ENCODE measurements at places on chromosomes 1 and 21.

DNA sequence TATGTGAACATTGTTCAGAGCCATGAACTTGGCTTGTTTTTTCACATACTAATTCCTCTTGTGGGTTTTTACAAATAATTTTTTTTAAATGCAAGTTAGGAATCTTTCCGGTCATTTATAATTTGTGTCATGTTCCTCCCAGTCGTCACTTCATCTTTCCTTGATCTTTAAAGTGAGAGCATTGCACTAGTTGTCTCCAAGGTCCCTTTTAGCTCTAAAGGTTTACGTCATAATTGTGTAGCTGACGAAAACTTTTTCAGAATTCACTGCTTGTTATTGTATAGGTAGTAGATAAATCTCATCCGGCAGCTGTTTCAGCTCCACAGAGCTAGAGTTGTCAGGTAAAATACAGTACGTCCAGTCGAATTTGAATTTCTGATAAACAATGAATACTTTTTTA, 33.6 kb downstream of the SOAT1 start:
- DNase-seq: no peak

GRCh38 chr1:180173451-180173850, 18.8 kb downstream of the QSOX1 start:
- no peak for DNase-seq

DNA sequence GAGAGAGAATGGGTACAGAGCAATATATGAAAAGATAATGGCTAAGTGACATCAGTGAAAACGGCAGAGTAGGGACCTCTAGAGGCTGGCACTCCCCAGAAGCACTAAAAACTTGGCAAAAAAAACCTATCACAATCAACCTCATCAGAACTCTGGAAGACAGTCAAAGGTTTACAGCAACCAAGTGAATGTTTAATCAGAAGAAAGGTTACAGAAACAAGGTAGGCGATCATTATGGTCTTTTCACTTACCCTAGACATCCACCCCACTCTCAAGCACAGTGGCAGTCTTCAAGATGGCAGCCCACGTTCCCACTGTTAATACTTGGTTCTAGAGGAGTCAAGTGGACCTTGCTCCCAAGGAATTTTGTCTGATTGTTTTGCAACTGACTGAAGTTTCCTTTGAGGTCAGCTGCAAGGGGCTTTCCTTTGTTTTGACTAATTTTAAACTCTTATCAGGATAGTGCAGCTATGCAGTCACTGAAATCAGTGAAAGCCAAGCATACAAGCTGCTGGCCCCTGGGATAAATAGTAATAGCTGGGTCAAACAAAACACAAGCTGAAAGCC, 7.2 kb downstream of the KIFAP3 start:
- DNase-seq: no peak

GRCh38 chr21:43297391-43297981, 128.7 kb downstream of the CRYAA start:
- DNase-seq: no peak

GRCh38 chr1:207407655-207408260, 46.4 kb upstream of the CR2 start:
- DNase-seq: no peak

DNA sequence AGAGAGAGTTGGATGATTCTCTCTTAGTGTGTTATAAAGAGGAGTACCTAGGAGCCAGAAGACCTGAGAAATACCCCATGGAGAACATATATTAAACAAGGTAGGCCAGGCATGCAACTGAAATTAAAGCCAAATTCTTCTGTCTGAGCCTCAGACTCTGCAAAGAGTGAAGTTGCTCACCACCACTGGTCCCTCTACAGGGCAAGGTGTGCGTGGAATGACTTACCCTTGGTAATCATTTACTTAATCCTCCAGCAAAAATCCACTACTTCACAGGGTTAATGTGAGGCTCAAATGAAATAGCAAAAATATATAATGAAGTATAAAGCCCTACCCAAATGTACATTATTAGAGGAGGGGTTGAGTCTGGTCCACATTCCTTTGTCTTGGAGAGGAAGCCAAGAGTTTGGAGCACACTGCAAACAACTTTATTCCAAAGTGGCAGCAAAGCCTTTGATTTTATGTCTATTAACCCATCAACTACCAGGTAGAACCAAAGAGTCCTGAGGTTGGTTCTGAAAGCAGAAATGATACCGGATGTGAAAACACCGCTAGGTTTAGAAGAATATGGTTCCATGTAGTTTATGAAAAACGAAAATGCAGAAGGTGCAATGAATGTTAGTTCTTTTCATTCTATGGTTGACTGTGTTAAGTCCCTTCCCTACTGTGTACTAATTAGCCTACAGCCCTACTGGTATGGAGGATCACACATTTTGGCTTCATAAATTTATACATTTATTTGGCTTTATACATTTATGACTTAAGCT, 8.5 kb downstream of the SSR2 start:
- DNase-seq: no peak

- DNase-seq: no peak
These were observed 1.3 kb upstream of the UBE4B start for GRCh38 chr1:10031461-10031860.

DNA sequence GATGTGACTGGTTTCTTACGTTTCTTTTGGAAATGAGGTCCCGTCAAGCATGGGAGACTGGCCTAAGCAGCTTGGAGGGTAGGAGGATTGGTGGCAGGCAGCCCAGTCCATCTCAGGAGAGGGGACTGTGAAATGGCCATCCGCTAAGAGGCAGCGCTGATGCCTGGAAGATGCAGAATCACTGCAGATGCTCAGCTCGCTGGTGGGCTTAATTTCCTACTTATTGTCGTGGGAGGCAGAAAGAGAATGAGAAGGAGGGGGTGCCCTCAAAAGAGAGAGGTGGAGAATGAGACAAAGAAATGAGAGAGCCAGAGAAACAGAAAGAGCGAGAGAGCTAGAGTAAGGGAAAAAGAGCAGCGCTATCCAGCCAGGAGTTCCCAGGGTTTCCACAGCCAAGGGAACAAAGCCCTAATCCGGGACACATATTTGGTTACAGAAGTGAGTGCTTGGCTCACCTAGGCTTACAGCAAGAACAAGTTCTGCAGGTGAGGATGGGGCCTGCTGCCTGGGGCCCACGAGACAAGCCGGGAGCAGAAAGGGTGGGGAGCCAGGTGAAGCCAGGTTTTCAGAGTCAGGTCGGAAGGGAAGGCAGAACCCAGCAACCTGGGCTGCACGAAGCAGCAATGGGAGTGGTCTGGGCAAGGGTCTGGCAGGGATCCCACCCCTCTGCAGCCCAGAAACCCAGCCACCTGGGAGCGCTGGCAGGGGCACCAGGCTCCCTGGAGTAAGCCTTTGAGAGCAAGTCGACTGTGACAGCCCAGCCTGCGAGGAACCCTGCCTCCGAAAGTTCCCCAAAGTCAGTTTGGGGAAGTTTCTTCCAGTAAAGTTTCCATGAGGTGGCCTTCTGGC, 5.8 kb downstream of the ECE1 start:
- no peak for DNase-seq

GRCh38 chr1:33030575-33030974, 6.1 kb downstream of the AK2 start:
- no peak for DNase-seq

GRCh38 chr1:113793878-113794834, 18.1 kb downstream of the RSBN1 start:
- DNase-seq: no peak

- DNase-seq: peak; percentile 35
These were observed 38.6 kb upstream of the GPR137B start for GRCh38 chr1:236103646-236104218.

- DNase-seq: no peak
These were observed 191.4 kb downstream of the DAB1 start for GRCh38 chr1:57232500-57232899.

- DNase-seq: peak; percentile 39
These were observed 68.0 kb downstream of the LMX1A start for GRCh38 chr1:165288350-165289120.

- no peak for DNase-seq
These were observed 58.4 kb upstream of the ATP1B1 start for GRCh38 chr1:169048043-169048442.

DNA sequence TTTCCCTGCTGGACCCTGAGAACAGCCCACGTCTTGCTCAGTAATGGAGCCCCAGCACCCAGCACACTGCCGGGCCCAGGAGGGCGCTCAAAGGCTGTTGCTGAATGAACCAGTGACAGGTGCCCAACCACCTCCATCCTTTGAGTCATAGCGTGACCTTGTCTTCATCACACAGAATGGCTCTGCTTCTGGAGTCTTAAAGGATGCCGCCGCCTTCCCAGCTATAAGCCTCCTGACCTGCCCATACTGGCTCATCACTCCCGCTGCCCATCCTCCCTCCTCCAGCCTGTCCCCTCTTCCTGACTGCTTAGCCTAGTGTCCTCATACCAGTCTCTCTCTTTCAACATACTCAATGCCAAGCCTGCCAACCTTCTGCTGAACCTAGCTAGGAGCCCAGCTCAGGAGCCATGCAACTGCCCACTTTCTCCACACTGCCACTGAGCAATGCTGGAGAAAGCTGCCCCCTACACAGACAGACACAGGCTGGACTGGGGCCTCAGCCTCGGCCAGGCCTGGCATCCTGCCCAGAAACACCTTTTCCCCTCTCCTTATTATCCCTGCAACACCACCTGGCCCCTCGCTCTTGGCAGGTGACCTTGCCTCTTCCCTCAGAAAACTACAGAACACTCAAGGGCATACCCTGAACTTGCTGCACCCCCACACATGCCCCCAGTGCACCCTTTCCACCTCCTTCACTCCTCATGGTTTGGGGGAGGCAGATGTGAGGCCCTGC, 14.1 kb downstream of the TTC39A start:
- DNase-seq: no peak

- no peak for DNase-seq
These were observed 779 bp downstream of the SON start for GRCh38 chr21:33543505-33544129.

DNA sequence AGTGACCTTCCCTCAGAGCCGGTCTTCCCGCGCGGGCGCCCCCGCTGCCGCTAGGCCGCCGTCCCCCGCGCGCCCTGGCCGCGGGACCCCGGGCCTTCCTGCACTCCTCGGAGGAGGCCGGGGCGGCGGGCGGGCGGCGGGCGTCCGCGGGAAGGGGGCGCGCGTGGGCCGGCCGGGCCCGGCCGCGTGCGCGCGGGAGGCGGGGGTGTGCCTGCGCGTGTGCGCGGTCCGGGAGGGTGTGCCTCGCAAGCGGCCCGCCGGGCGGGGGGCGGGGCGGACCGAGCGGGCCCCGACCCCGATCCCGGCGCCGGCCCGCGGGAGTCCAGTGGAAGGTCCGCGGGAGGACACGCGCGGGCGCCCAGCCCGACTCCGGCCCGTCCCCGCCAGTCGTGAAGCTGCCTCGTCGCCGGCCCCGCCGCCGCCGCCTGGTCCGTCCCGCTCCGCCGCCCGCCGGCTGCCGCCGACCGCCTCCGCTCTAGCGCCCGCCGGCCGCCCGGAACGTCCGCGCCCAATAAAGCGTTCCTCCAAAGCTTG, 438 bp downstream of the MRPS6 start:
- DNase-seq: peak; percentile 2

- DNase-seq: no peak
These were observed 3.1 kb downstream of the KANK4 start for GRCh38 chr1:62316135-62316534.

DNA sequence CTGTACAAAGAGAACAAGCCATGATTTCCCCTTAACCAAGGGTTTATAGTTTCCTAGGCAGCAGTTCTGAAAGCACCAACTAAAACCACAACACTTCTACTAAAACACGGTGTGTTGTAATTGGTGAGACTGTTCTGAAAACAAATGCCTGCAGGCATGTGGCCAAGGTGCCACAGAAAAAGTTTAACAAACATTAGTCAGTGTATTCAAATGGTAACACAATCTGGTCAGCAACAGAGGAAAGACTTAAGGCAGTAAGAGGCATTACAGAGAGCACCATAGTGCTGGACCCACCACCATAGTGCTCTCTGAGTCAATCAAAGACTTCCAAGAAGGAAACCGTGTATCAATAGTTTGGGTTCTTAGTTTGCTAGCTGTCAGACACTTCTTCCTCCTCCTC, 16.7 kb downstream of the SNIP1 start:
- DNase-seq: no peak

DNA sequence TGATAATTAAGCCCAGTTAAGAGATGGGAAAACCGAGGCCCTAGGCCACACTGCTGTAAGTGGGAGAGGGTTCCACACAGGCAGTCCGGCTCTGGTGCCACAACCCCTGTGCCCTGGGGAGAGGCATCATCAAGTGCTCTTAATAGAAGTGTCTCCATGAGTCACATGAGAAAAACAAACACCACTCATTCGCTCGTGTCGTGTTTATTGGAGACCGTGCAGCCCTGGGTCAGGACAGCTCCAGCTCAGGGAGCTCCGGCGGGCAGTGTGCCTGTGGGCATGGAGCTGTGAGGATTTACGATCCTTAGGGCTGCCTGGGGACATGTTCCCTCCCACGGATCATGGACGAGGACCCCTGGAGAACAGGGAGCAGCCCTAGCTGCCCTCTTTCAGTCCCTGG, 658.5 kb downstream of the AJAP1 start:
- DNase-seq: no peak

DNA sequence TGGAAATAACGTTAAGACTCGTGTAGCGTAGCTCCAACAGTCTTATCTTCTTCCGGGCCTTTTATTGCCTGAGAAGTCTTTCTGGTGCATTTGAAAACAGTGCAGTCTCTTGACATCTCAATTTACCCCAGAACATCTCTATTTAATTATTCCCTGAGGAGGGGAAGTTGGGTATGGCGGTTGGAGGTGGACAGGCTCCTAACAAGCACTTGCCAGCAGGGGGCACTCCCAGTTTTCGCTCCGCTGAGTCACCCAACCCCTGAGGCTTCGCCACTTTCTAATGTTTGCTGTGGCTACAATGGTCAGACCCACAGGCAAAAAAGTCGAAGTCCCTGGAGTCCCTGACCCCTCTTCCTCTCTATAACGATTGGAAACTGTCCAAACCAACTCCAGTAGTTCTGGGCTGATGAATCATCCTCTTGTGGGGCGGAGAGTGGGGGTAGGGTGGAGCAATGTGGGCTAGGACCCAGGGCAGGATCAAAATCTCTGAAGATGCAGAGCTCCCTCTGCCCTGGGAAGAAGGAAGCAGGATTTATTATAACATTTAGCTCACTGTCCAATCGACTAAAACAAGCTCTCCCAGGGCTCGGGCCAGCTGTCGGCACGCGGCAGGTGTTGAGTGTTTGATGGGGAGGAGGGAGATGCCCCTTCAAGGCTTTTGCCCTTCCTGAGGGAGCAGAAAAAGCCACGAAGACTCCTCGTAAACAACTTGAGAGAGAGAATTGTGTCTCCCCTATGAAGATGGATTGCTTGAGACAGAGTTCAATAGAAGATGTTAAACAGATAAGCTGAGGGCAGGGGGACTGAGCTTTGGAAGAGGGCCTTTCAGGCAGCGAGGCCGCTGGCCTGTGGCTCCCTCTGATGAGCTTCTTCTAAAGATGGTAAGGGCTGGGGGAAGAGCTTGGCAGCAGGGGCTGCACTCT, 85.7 kb downstream of the BRINP2 start:
- DNase-seq: peak; percentile 53

Data from NCI-H748 treated with DMSO at 0.1 percent for 48 hours (cell line).